ENCODE measurements at places on chromosomes 7 and 10. TPM values are rescaled to one million over a fixed set of nuclear protein-coding genes. Genes with fewer than 3 reads are reported as not detected.

The MYL10 gene
- not detected for total RNA-seq

The PAPOLB gene
- total RNA-seq = 0.15 TPM

The PRRT4 gene
- 0.32 TPM for total RNA-seq

The PRSS37 gene
- total RNA-seq = not detected
